ENCODE measurements at places on chromosomes 6 and 20.

DNA sequence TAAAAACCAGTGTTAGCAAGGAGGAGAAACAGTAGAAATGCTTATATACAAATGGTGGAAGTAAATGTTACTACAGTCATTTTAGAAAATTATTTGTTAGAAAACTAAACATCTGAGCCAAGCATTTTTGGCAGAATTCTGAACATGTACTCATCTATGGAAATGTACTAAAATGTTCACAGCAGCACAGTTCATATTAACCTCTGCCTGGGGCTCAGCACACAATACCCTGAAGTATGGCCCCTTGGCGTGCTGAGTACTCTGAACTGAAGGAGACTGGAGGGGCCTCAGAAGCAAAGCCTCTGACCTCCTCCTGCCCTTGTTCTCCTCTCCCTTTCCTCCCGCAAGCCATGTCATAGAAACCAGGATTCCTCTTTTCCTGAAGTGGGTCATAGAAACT lies 66.2 kb upstream of the RALGAPA2 start:
- H3K27me3 ChIP-seq, result no peaks in the 10 kb centered on the region
- no peak for DNase-seq
- no peaks in the 10 kb centered on the region for H3K4me1 ChIP-seq
- H3K4me3 ChIP-seq, result no peak overlapping the region

GRCh38 chr6:126091466-126091865 lies 105.1 kb downstream of the TRMT11 start:
- no peak for DNase-seq
- H3K4me3 ChIP-seq, result no peak overlapping the region
- H3K27me3 ChIP-seq, result no peaks in the 10 kb centered on the region
- H3K27ac ChIP-seq, result no peak overlapping the region

DNA sequence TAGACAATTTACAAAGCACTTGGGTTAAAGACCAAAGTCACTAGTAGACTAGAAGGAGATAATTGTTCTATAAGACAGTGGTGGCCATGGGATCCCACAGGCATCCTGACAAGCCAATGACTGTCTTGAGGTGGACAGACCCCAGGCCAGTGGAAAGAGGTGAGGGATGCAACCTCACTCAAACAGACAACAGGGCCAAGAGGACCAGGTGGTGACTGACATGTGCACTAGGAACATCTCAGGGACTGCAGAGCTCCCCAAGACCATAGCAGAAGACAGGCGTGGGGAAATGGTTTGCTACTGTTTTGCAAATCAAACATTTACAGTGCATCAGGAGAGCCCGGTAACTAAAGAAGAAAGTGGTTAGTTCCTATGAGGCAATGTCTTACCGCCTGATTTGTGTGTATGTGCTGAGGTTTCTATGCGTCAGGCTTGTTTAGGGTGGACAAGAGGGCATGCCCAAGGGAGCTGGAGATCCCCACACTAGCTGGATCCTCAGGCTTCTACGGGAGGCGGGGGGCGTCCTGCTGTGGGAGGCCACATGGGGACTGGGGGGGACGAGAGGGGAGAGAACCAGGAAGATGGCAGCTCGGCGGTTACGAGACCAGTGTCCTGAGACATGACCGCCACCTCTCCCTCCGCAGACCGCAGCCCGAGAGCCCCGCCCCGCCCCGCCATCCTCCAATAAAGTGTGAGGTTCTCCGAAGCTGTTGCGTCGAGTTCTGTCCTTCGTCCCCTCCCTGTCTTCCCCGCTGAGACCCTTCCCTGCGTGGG lies 623 bp upstream of the MRPS26 start:
- H3K4me3 ChIP-seq, result peak overlapping the region; percentile 76
- H3K27ac ChIP-seq, result peak overlapping the region; percentile 49
- DNase-seq, result peak; percentile 19
- no peaks in the 10 kb centered on the region for H3K27me3 ChIP-seq
- peaks cover 27% of the 10 kb centered on the region for H3K4me1 ChIP-seq
- H3K36me3 ChIP-seq, result peaks cover 24% of the 10 kb centered on the region

- H3K4me1 ChIP-seq, result no peaks in the 10 kb centered on the region
- DNase-seq, result no peak
- no peaks in the 10 kb centered on the region for H3K27me3 ChIP-seq
- H3K4me3 ChIP-seq, result no peak overlapping the region
- H3K36me3 ChIP-seq, result no peaks in the 10 kb centered on the region
- H3K27ac ChIP-seq, result no peak overlapping the region
Measured at GRCh38 chr6:133671376-133671775, 217.5 kb upstream of the TCF21 start.

DNA sequence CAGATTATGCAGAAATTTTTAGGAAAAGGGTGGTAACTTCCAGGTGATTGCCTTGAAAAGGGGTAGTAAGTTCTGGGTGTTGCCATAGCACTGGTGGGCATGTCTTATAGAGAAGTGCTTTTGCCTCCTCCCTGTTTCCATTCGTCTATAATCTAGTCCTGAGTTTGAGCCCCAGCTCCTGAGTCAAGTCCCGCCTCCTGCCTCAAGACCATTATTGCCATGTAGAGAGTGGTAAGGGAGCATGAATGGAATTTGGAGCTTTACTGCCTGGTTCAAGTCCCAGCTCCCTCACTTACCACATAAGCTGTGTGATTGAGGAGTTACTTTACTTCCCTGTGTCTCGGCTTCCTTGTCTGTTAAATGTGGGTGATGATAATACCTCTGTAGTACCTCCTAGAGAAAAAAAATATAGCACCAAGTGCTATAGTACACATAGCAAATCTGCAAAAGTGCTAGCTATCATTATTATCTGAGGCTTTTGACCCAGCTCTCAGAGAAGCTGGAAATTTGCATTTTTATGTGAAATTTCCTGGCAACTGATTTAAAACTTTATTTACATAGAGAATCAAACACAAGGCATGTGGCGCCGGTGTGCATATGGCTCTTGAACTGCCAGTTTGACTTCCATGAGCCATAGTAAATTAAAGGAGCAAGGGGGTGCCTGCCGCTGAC lies 36.0 kb downstream of the TGM6 start:
- no peak for DNase-seq
- H3K27me3 ChIP-seq, result no peaks in the 10 kb centered on the region
- no peaks in the 10 kb centered on the region for H3K36me3 ChIP-seq
- no peak overlapping the region for H3K4me3 ChIP-seq

DNA sequence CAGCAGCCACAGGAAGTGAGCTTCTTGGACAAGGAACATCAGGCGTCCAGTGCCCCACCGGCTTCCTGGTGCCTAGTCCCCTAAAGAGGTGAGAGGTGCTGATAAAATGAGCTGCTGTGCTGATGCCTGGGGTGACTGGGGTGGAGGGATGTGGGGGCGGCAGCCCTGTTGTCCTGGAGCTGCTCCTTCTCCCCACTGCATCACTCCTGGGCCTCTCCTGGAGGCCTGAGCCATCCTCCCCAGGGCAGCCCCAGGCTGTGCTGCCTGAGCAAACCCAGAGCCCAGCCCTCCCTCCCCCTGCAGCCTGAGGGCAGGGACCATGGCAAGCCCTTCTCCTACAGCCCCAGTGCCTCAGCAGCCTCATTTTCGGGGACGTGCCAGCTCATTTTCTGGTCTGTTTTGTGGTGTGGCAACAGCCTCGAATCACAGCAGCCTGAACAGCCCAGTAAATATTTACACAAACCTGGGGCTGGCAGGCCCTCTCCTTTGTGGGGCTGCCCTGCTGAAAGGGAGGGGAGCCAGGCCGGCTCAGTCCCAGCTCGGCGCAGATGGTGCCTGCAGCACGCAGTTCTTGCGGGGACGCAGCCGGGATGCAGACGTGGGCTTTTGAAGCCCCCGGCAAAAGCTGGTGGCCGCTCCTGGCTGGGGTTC lies 259.9 kb downstream of the DLL1 start:
- H3K27ac ChIP-seq, result no peak overlapping the region
- no peaks in the 10 kb centered on the region for H3K4me1 ChIP-seq
- no peaks in the 10 kb centered on the region for H3K27me3 ChIP-seq
- H3K4me3 ChIP-seq, result no peak overlapping the region

GRCh38 chr6:93964321-93964720 lies 545.0 kb upstream of the EPHA7 start:
- DNase-seq, result no peak
- H3K27me3 ChIP-seq, result no peaks in the 10 kb centered on the region
- H3K27ac ChIP-seq, result no peak overlapping the region
- H3K36me3 ChIP-seq, result no peaks in the 10 kb centered on the region
- no peaks in the 10 kb centered on the region for H3K4me1 ChIP-seq
- H3K4me3 ChIP-seq, result no peak overlapping the region

- H3K27ac ChIP-seq, result no peak overlapping the region
- no peaks in the 10 kb centered on the region for H3K36me3 ChIP-seq
- no peaks in the 10 kb centered on the region for H3K27me3 ChIP-seq
- peaks cover 6% of the 10 kb centered on the region for H3K4me1 ChIP-seq
- H3K4me3 ChIP-seq, result no peak overlapping the region
Measured at GRCh38 chr6:16663901-16664300, 97.4 kb downstream of the ATXN1 start.

Measured in CD4-positive, alpha-beta T cell (primary cell).